Mucosa of descending colon (tissue), 3 donors: ENCODE measurements at places on chromosomes 11 and 22.

- no peak for DNase-seq
These were observed 59.3 kb downstream of the DEPDC5 start for GRCh38 chr22:31812977-31813605.

- no peak for DNase-seq
These were observed 39.6 kb upstream of the HMOX1 start for GRCh38 chr22:35341090-35341874.

DNA sequence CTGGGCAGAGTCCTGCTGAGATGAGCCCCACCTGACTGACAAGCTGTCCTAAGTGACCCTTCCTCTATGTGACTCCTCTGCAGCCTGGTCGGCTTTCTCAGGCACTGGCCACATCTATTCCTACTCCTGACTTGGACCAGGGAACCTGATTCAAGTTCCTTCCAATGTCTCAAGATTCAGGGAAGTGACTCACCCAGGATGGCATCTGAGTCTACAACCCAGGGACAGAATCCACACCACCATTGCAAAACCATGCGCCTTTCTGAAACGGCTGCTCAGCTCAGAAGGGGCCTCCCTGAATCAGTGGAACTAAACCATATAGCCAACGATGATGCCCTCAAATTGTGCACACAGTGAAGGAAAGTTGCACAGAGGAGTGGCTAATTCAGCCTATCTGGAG, 63.9 kb upstream of the CSNK2A3 start:
- no peak for DNase-seq

DNA sequence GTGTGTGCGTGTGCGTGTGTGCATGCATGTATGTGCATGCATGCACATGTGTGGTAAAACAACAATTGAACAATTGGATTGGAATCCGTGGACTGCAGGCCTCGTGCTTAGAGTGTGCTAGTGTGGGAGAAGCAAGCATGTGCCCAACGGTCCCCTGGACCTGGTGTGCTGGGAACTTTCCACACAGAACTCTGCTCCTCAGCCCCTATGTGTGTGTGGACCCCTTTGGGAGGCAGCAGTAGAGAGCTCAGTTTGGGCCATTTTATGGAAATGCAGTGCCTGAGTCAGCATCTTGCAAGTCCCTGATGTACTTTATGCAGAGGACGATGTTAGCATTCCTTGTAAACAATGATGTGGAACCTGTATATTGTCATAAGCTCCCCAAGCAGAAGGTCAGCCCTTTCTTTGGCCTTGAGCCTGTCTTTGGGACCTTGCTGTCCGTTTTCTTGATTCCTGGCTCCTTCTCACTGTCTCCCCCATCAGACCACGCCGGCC, 167.3 kb downstream of the TBC1D22A start:
- no peak for DNase-seq

DNA sequence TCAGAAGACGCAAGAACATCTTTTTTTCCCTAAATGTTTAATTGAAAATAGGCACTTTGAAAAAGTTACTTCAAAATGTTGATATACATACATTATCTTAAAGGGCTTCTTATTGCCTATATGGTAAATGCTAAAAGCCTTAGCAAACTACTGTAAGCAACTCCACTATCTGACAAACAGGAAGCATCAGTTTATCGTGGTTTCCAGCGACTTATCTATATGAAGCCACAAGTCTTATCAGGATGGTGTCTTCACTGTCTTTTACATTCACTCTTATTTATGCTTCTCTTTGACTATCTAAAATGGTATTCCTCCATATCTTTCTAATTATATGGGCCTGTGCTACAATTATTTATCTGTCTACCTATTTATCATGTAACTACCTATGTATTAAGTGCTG, 2091.9 kb downstream of the LRRC4C start:
- DNase-seq, result no peak

- DNase-seq, result peak; percentile 5
These were observed 7.4 kb upstream of the SLC22A12 start for GRCh38 chr11:64583296-64584262.

DNA sequence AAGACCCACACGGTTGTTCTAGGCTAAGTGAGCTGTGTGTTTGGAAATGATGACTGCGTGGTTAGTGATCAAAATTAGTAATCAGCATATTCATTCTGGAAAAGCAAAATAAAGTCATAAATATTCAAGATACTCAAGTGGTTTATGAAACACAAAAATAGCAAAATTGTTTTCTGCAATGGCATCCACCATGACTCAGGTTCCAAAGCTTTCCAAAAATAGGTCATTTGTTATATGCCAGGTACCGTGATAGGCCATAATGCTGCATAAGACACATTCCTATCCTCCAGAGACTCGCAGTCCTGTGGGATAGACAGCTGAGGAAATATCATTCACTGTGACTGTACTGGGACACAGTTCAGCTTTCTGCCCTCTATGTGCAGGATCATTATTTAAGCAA, 2.4 kb upstream of the ATL3 start:
- DNase-seq, result no peak

DNA sequence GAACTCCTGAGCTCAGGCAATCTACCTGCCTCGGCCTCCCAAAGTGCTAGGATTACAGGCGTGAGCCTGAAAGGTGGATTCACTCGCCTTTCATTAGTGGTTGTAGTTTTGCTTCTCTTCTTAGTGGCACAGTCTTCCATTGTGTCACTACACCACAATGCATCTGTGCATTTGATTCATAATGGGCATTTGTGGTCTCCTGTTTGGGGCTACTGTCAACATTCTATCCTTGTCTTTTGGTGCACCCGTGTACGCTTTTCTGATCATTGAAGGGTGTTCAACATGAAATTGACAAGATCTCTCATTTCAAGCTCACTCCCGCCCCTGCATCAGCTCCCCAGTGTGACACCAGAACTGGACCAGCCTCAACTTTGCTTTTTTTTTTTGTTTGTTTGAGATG, 2.0 kb upstream of the SYT12 start:
- no peak for DNase-seq

DNA sequence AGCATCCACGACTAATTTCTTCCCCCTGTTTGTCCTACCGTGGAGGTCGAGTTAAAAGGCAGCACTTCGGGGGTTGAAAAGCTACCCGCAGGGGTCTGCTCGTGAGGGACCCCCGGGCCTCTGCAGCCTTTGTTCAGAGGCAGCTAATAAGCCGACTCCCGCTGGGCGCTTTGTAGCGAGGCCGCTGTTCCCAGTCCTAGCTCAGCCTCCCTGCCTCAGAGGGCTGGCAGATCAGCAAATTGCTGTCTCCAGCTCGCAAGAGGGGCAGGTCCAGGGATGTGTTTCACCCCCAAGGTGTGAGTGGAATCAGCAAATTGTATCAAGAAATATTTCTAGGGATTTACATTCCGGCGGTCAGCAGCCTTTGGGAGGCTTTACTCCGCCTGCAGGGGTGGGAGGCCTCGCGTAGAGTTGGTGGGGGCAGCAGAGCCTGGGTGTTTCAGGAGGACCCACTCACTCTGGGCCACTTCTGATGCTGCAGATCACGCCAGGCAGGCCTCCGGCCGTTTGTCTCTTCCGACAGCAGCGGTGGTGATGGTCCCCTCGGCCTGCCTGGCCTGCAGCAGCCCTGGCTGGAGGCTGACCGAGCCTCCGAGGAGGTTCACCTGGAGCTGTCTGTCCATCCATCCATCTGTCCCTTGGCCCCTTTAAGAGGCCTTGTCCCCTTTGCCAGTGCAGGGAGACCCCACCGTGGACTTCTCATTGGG, 21.6 kb upstream of the KCNQ1OT1 start:
- no peak for DNase-seq

- DNase-seq, result peak; percentile 42
These were observed 81.9 kb upstream of the CRTAM start for GRCh38 chr11:122756417-122756816.

DNA sequence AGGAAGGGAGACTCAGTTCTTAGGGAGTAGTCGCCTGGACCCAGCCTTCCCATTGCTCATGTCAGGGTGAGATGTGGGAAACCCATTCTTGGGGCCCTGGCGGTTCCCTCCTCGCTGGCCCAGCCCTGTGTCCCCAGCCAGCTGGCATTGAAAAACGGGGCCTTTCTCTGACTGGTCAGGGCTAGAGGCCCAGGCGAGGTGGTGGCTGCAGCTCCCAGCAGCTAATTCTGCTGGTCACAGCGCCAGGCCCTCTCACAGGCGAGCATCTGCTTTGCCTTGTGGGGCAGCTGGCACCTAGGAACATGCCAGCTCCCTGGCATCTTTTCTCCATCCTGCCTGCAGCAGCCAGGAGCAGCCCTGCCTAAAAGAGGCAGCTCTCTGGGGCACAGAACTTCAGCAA, 20.1 kb downstream of the TSPAN18 start:
- DNase-seq, result no peak

GRCh38 chr11:10376061-10376460, 71.2 kb downstream of the ADM start:
- DNase-seq, result no peak

- no peak for DNase-seq
These were observed 8.9 kb upstream of the MUC15 start for GRCh38 chr11:26580929-26581328.
